ENCODE measurements at places on chromosomes 1 and 21.

- no peak for DNase-seq
Measured at GRCh38 chr1:178607718-178608408, 95.0 kb downstream of the TEX35 start.

- no peak for DNase-seq
Measured at GRCh38 chr1:16248603-16249516, 11.9 kb upstream of the CPLANE2 start.

- DNase-seq, result no peak
Measured at GRCh38 chr1:225849925-225850324, 32.3 kb downstream of the TMEM63A start.

- DNase-seq, result no peak
Measured at GRCh38 chr1:17059391-17060305, 5.8 kb upstream of the SDHB start.

- no peak for DNase-seq
Measured at GRCh38 chr1:207335695-207336363, 14.4 kb downstream of the CD55 start.

DNA sequence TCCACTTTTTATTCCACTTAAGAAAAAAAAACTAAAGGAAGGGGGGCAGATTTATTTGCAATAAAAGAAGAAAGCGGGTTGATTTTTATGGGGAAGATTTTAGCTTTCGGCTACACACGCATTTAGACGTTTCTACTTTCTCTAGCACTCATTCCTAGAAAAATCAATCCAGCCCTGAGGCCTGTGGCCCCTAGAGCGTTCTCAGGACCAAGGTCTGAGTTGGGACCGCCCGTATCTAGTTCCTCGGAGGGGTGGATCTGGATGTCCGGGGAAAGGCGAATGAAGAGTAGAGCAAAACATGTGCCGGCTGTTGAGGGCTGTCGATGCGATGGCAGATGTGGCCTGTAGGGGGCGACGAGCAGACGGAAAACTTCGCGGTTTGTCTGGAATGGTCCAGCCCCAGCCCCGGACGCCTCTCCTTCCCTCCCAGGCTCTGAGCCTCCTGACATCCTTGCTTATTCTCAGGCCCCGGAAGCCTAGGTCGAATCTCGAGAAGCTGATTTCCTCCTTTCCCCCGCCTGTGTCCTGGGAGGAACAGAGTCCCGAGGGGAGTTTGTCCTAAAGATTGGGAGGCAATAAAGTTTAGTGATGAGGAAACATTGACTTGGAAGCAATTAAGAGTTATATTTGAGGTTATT is 5.2 kb downstream of the FOXD3 start:
- DNase-seq, result no peak
